ENCODE measurements at places on chromosomes 5 and 9.
A peak's percentile ranks its signal among the peaks of the same experiment; 100 is the strongest.

DNA sequence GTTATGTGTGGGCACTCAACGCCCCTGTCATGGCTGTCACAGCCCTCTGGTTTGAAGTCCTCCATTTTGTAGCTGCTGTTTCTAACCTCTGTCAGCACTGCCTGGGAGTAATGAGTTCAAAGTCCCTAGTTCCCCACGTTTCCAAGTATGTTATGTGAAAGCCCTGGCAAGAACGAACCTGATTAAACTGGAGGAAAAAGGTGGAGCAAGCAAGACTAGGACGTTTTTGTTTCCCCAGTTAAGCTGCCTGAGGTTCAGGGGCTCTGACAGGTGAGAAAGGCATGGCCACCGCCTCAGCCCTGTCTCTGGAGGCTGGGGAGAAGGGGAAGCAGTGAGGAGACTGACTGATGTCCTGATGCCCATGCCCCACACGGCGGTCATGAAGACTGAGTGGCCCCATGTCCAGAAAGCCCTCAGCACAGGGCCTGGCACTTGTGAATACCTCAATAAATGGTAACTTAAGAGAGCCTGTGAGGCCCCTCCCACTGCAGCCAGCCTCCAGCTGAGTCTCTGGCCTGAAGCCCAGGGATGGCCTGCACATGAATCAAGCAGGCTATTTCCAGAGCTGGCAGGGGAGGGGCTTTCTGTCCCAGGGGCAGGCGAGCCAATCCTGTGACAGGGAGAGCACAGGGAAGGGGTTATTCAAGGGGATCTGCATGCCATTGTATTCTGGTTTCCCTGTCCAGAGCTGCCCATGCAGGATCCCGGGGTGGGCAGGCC lies 61.8 kb downstream of the PFDN1 start:
- DNase-seq = no peak

- no peak for DNase-seq
These were observed 275.1 kb upstream of the PTGER4 start for GRCh38 chr5:40404613-40405012.

- no peak for DNase-seq
These were observed 52.0 kb upstream of the DAPK1 start for GRCh38 chr9:87445646-87446045.

DNA sequence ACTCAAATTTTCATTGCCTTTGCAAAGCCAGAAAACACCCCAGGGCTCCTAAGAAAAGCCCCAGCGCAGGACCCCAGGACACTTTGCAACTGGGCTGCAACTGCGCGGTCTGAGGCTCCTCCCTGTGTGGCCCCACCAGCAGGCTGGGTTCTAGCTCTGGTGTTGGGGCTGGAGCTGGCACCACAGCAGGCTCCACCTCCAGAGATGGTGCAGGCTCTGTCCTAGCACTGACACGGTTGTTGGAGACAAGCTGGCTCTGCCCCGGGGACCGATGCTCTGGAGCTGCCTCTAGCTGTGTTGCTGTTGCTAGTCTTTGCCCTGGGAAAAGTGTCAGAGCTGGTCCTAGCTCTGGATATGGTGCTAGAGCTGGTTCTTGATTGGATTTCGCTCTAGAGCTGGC lies 13.6 kb downstream of the LCN10 start:
- no peak for DNase-seq

DNA sequence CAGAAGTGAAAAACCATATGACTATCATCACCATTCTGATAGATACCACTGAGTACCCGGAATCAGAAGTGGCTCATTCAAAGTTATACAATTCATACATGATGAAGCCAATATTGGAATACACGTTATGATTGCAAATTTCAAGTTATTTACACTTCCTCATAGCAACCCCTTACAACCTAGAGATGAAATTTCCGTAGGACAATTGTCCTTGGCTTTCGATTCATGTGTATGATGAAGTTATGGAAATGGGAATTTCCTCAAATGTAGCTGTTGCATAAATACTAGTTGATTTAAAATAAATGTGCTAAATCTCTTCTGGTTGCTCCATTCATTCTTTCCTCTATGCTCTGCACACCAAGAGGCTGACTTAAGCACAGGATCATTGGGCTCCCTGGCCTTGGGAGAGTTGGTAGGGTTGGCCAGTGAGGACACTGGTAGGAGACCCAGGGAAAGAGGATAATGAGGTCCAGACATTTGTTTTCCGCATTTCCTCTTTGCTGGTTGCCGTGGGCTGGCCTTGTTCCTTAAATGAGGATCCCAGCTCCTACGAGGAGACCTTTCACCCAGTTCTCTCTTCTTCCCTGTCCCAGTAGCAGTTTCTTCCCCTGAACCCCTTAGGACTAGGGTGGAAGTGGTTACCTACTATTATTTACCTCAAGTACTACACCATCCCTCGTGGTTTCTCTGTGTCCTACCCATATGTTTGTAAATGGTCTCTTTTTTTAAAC lies 90.3 kb downstream of the ZNF474 start:
- no peak for DNase-seq

- no peak for DNase-seq
These were observed 167.1 kb upstream of the SNX2 start for GRCh38 chr5:122607818-122608217.

- DNase-seq = no peak
These were observed 731 bp downstream of the PRR16 start for GRCh38 chr5:120464627-120465435.

DNA sequence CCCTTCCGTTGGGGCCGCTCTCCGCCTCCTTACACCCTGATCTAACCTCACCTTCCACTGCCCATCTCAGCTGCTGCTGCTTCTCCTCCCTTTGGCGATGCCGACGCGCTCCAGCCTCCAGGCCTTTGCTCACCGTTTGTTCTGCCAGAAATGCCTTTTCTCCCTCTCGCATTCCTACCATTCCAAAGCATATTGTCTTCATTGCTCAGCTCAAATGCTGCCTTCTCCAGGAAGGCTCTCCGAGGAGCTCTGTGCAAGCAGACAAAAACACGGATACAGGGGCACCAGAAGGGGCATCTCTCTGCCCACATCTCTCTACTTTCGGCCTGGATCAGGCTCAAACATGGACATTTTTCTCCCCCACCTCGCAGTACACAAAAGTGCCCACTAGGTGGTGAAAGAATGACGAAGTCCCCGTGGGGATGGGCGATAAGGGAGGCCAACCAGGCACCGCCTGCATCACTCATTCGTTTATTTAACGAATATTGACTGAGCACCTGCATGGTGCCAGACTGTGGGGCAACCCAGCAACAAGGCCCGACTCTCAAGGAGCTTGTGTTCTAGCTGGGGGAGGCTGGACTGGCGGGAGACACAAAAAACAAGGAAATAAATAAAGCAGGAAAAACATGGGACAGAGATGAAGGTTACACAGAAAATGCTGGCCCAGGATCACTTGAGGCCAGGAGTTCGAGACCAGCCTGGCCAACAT lies 7.3 kb upstream of the GRHPR start:
- peak; percentile 24 for DNase-seq

DNA sequence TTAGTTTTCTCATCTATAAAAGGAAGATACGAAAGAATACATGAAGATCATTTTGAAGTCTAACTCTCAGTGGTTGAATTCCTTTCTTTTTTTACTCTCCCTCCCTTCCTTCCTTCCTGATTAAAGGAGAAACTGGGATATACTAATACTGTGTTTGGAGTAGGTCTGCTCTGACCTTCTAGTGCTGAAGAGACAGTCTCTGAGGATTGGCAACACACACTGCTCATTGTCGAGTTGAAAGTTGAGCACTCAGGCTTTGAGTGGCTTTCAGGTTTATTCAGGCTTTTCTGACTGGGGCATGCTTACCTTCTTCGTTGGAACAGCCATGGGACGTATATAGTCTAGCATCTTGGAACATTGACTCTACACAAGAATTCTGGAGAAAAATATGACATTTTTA lies 86.9 kb upstream of the RPS23 start:
- no peak for DNase-seq

GRCh38 chr5:111781200-111781599 lies 24.2 kb upstream of the NREP start:
- no peak for DNase-seq

GRCh38 chr5:133387091-133387490 lies 225.2 kb downstream of the FSTL4 start:
- no peak for DNase-seq

GRCh38 chr5:12805165-12805698 lies 901.0 kb upstream of the CTNND2 start:
- no peak for DNase-seq

DNA sequence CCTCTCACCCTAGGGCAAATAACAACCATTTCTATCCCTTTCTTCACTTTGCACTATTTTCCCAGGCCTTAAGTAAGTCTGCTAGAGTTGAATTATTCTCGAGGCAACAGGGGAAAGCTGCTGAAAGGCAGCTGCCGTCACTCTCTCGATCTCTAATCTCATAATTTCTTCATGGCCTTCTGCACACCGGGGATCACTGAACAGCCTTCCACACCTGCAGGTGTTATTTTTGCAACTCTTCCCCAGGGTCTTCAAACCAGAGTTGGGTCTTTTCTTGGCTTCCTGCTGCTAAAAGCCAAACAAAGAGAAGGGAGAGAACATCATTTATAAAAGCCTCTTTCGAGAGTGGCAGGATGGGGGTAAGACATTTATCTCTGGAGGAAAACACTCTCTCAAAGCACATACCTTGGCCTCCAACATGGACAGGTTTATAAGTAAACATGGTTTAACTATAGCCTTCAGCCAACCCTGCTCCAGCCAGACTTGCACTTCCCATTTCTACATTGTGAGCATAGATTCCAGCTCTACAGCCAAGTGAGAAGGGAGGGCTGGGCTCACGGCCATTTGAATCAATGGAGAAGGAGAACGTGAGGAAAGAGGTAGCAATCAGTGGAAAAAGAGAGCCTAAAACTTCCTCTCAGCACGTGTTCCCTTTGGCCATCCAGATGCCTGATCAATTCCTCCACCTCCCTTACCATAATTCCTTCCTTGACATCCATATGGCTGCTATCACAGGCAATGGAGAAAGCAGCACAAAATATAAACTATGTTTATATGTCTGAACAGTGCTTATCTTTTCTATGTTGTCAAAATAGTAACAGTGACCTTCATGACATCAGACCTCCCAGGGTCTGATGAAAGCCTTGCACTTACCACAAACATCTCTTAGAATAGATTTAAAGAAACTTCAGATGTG lies 464.9 kb downstream of the TLE1 start:
- DNase-seq = no peak

DNA sequence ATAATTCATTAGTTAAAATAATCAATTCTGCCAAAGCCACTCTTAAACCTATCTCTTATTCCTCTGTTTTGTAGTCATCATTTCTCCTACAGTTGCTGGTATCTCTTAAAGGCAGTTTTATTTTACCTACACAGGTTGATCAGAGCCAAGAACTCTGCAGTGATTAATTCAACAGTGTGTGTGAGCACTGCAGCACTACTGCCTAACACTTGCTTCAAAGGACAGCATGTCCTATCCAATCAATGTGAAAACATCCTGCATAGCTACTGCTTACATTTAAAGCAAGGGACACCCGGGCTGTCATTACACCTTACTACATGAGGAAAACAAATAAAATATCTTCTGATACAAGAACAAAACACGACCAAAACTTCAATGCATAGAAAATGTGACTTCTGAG lies 45.1 kb upstream of the HK3 start:
- no peak for DNase-seq

GRCh38 chr9:106482733-106483132 lies 380.2 kb upstream of the ZNF462 start:
- no peak for DNase-seq

- no peak for DNase-seq
These were observed 100.6 kb downstream of the KIAA0825 start for GRCh38 chr5:94517490-94518488.

Data from NCI-H1048 (cell line).